Left ventricle myocardium inferior (tissue), 1 donor: ENCODE measurements at places on chromosomes 12 and 14.

DNA sequence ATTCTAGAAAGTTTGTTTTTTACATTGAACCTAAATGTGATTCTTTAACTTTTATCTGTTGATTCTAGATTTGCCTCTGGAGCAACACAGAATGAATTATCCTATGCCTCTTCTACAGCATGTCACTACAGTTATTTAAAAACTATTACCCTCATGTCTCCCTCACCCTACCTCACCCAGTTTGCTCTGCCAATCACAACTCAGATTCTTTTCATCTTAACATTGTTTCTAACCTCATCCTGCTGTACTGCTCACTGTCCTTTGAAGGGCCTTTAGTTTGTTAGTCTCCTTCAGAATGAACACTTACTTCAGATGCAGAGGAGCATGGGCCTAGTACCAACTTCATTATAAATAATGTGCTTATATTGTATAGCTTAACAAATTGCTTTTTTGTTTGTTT is 21.5 kb downstream of the YLPM1 start:
- DNase-seq: no peak

DNA sequence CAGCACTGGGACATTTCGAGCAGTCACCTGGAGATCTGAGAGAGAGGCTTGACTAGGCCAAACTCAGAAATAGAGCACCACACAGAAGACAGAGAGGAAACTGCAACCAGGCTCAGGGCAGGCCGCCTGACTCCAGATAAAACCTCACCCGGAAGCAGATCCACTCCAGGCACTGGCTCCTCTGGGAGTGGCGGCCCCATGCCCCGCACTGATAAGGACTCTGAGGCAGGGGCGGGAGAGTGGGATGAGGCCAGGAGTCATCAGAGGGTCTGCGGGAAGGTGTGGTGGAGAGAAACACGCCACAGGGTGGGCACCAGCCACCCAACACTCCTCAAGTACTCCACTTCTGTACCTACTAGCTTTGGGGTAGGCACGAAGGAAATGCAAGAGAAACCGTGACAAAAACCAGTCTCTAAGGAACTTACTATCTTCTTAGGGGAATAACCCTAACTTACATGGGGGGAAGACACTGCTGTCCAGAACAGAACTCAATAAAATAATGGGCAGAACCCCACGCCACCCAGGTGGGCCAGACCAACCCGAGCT is 71.3 kb downstream of the CHGA start:
- DNase-seq: no peak

DNA sequence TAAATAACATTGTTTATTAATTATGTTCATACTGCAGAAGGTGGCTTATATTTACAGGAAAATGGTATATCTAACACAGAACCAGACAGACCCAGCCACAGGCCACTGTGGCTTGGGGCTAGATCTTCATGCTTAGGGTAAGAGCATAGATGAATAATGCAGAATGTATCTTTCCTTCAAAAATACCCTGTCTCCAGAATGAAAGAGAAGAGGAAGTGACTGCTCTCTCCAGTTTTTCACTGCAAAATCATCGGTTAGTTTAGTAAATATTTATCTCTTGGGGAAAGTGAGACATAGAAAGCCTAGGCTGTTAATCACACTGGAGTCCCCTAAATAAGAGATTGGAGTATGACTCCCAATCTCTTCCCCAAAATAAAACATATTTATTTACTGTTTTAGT is 453.7 kb downstream of the NAV3 start:
- no peak for DNase-seq

DNA sequence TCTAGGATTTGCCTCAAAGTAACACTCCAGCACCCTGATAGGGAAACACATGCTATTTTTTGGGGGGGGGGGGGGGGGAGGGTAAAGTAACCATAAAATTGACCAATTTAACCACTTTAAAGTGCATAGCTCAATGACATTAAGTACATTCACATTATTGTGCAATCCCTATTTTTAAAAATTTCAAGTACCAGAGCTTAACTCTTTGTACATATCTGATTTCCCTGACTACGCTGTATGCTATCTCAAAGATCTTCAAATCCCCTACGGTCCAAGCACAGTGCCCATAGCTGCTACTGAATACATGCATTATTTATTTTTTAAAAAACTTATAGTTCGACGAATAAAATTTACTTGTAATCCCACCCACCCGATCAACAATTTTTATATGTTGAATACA is 63.0 kb downstream of the BCL2L14 start:
- no peak for DNase-seq

DNA sequence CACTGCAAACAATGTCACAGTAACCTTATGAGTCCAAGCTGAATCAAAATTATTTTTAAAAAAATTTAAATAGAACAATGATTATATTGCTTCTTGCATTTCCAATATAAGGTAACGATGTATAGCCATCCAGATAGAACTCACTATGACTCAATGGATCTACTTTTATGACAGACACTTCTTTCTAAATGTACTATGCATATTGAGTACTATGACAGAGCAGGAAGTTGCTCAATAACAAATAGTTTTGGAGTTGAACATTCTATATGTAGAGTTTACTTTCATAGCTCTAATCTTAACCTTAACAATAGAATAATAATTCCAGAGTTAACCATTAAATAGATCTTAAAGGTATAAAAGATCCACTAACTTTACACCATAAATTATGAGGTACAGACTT is 46.7 kb upstream of the ALG10B start:
- DNase-seq: no peak

GRCh38 chr14:61561657-61562276 is 133.5 kb upstream of the HIF1A start:
- peak; percentile 51 for DNase-seq

DNA sequence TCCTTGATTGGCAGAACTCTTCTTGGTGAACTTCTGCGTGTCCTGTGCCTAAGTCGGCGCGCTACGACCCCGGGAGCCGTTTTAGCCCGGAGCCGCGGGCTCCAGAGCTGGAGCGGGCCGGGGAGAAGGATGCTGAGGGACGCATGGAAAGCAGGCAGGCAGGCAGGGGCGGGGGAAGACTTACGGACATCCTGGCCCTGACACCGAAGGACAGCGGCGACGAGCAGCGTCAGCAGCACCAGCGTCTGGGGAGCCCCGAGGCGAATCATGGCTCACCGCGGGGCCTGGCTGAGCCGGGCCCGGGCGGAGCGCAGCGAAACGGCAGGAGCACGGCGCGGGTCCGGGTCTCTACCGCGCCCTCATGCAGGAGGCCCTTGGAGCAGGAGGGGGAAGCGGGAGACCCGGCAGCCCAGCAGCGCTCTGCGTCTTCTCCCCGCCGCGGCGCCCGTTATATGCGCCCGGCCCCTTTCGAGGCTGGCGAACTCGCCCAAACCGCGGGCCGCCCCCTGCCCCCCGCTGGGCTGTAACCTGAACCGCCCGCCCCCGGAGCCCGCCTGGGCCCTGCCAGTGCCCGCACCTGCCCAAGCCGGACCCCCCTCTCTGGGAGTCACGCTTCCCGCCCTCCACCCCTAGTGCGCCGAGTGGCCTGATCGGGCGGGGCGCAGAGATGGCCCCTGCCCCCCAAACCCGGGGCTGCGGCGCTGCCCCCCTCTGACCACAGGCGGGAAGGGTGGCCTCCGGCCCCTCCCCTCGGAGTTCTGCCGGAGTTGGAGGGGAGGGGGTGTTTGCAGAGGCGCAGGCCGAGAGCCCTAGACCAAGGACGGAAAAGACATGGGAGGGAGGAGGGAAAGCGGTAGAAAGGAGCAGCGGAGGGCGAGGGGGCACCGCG is at the start of gene COL2A1:
COL2A1 (minus strand) TSS at position 424 of the 889 bp plus-strand sequence; CDS start at position 269, 155 bp downstream.
- no peak for DNase-seq

DNA sequence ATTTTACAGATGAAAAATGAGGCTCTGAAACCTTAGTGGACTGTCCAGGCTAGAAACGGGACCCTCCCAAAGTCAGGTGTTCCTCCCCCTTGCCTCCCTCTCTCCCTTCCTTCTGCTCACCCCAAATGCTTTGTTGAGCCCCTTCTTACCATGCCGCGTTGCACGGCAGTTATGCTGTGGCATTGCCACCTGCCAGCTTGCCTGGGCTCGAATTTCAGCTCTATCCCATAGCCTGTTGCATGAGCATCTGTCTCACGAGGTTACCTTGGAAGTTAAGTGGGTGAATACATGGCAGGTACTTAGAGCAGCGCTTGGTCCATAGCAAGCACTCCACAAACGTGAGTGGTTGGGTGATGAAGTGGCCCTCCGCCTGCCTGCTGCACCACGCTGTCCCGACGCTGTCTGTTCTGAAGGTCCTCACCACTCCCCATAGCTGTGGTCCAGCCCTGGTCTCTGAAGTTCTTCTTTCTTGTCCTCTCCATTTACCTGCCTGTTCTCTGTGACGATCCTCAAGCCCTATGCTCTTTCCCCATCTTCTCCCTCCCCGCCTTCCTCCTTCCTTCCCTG is 269.9 kb downstream of the CACNA1C start:
- DNase-seq: no peak

DNA sequence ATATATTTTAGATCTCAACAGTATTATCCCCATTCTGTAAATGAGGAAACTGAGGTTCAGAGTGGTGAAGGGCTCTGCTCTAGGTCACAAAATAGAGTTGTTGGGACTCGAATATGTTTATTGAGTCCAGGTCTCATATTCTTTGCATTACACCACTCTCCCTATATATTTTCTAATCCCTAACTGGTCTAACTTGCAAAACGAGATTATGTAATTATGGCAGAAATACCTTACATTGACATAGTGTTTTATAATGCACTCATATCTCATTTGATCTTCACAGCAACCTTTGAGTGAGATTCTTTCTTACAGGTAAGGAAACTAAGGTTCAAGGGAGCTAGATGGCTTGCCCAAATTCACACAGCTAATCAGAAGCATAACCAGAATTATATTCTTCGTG is 106.9 kb upstream of the LRIG3 start:
- DNase-seq: no peak

- DNase-seq: no peak
Measured at GRCh38 chr12:52439420-52439819, 5.2 kb upstream of the KRT75 start.

DNA sequence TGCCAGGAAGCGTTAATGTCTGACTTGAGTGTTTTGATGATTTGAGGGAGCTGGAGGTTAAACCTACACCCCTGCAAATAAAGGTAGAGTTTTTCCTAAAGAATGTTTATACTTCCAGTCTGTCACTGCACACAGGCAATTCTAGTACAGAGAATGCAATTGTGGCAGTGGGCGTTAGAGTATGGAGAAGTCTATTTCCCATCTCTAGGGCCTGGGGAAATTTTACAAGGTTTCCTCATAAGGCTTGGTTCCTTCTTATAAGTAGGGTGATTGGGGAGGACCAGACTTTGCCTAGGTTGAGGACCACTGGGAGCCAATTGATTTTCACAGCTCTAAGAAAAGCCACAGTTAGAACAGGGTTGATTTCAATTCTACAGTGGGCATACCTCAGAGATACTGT is 44.3 kb downstream of the IFNG start:
- no peak for DNase-seq

- no peak for DNase-seq
Measured at GRCh38 chr14:77243853-77244252, 27.2 kb downstream of the NGB start.
